Stimulated activated CD8-positive, alpha-beta memory T cell treated with anti-CD3 and anti-CD28 coated beads, Interleukin-15, amount 100 ng/mL, for 24 hours (primary cell): ENCODE measurements at places on chromosomes 11 and 22.

DNA sequence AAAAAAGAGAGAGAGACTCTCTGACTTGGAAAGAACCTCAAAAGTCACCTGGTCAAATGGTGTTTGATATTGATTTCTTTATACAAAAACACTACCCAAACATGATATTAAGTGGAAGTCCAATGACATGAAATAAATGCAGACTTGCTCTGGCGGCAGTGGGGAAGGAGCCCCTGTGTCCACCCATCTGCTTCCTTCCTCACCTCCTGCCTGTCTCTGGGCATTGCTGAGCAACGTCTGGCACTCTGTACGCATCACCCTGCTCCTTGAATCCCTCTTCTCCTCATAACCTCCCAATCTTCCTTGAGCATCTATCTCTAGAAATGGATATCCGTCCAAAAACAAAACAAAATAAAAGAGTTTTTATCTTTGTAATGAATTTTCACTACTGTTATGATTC, 39.9 kb upstream of the GRAMD1B start:
- no peak for DNase-seq

DNA sequence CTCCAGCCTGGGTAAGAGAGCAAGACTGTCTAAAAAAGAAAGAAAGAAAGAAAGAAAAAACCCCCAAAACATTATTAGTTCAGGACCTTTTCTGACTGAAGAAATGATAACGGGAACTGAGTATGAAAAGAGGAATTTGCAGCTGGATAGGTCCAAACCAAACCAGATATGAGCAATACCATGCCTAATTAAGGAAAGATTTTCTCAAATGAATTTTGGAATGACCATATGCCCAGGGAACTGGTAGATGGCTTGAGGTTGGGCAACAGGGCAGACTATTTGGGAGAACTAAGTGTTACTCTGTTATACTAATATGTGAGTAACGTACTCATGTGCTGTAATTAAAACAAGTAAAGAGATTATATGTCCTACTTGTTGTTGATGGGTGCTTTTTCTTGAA, 186.1 kb downstream of the TMEM135 start:
- DNase-seq, result no peak

DNA sequence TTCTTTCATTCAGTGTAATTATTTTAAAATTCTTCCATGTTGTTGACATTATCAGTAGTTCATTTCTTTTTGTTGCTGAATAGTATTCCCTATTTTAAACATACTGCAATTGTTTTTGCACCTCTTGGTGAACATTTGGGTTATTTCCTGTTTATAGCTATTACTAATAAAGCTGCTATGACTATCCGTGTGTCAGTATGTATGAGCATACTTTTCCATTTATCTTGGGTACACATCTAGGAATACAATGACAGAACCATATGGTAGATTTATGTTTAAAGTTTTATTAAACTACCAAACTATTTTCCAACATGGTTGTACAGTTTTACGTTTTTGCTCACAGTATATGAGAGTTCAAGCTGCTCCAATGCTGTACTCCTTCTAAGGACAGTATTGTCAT, 22.0 kb upstream of the FIBIN start:
- no peak for DNase-seq

GRCh38 chr22:29692327-29692640, 27.5 kb upstream of the CABP7 start:
- no peak for DNase-seq

- DNase-seq, result no peak
Measured at GRCh38 chr11:88683024-88683423, 345.5 kb upstream of the CTSC start.
